ENCODE measurements at places on chromosomes 12 and 14.
A peak's percentile ranks its signal among the peaks of the same experiment; 100 is the strongest.

- DNase-seq, result no peak
Observed at GRCh38 chr14:99274346-99275221, 2.6 kb upstream of the BCL11B start.

DNA sequence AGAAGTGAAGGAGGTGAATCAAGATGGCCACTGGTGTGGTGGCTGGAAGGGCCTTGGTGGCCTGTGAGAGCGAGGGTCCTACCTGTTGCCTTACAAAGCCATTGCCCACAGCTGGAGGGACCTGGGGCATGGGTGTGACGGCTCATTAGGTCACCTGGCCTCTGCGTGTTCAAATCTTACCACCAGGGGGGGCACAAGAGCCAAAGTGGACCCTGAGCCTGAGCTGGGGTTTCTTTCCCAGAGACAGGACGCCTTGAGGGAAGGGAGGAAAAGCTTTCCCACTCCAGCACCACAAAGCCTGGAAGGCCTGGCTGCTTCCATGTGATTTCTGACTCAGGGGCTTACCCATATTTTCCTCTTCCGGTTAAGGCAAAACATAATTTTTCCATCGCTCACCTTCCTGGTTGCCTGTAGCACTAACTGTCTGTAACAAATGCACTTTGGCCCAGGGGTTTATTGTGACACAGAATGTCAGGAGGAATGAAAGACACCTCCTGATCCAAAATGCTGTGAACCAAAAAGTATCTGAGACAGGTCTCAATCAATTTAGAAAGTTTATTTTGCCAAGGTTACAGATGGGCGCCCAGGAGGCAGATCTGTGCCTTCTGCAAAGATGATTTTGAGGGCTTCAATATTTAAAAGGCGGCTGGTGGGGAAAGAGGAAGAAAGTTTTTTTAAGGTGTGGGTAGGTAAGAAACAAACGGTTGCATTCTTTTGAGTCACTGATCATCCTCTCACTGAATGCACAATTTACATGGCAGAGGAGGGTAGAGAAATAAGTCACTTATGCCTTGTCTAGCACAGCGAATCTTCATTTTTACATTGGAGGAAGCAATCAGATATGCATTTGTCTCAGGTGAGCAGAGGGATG lies 4.3 kb upstream of the CD9 start:
- peak; percentile 88 for DNase-seq

DNA sequence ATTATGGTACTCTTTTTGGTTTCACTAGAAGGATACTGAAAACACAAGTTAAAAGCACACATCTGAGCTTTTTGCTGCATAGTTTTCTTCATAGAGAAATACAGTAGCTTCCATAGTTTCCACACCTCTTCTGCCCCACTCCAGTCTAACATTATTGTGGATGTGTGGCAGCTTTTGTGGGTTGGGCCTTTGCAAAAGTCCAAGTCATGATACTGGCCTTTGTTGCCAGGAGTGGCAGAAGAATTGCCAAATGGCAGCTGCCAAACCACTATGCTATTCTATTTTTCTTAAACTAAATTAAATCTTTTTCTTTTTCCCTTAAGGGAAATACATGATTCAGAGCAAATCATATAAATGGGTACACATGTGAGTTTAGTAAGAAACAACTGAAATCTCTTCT lies 114.8 kb downstream of the PLEKHA5 start:
- no peak for DNase-seq

GRCh38 chr12:102093319-102093718 lies 26.6 kb downstream of the NUP37 start:
- no peak for DNase-seq

DNA sequence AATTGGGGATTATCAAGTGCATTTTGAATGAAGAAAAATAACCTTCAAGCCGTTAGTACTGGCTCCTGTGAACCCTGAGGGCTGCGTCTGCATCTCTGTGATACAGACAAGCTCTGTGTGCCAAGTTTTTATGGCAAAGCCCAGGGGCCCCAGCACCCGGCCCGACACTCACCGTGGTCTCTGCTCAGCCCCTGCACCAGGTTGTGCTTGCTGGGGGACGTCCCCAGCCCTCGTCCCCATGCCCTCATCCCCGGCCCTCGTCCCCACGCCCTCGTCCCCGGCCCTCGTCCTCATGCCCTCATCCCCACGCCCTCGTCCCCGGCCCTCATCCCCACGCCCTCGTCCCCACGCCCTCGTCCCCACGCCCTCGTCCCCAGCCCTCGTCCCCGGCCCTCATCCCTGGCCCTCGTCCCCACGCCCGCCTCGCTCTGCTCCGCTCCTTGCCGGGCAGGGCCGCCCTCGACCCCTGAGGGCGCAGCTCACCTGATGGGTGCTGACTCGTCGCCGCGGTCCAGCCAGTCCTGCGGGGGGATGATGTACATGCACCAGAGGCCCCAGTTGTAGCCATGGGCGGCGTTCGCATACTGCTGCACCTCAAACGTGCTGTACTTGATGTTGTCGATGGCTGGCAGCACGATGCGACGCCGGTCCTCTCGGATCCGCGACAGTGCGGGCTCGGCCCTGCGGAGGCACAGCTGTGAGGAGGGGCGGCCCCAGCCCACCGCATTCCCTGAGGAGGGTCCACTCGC lies 72.0 kb downstream of the GALNT9 start:
- no peak for DNase-seq

DNA sequence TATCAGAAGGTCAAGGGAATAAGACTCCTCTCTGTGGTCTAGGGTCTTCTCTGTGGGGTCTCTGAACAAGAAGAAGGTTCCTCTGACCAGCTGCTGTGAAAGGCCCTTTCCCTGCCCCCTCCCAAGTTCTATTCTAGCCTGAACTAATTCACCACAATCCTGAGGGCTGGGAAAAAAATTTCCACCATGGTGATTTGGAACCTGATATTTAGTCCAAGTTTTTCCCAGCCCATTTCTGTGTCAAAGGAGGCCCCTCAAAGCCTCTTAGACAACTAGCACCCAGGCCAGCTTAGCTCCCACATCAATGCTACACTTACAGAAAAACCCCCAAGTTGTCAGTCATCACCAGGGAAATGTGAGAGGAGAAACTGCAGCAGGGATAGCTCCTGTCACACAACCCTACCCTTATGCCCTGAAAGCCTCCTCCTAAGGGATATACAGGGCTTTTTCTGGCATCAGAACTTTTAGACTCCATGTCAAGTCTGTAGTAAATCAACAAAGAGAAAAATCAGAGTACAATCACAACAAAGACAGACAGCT lies 4.5 kb downstream of the FMNL3 start:
- DNase-seq, result no peak

- no peak for DNase-seq
Observed at GRCh38 chr14:68497011-68497410, 295.9 kb downstream of the ZFP36L1 start.

Measured in GM12891 (cell line).